CD4-positive, alpha-beta T cell treated with Interleukin-12 subunit alpha and Interleukin-12 subunit beta, for 1 hour (primary cell): ENCODE measurements at places on chromosomes 1 and 21.

DNA sequence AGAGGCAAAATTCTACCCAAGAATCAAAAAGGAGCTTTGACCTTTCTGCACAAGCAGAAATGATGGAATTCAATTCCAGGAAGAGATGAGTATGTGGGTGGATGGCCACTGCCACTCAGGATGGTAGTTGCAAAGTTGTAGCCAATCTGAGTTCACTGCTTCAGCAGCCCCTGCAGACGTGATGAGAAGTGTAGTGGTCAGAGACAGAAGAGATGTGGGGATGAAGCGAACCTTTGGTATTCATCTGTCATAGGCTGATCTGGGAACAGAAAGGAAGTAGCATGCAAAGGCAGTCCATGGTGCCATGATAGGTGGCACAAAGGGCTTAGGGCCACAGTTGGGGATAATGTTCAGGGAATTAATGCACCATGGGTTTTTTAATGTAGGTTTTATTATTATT is 81.1 kb upstream of the PGBD5 start:
- DNase-seq, result no peak

- no peak for DNase-seq
Measured at GRCh38 chr1:179424610-179425009, 58.8 kb downstream of the AXDND1 start.

DNA sequence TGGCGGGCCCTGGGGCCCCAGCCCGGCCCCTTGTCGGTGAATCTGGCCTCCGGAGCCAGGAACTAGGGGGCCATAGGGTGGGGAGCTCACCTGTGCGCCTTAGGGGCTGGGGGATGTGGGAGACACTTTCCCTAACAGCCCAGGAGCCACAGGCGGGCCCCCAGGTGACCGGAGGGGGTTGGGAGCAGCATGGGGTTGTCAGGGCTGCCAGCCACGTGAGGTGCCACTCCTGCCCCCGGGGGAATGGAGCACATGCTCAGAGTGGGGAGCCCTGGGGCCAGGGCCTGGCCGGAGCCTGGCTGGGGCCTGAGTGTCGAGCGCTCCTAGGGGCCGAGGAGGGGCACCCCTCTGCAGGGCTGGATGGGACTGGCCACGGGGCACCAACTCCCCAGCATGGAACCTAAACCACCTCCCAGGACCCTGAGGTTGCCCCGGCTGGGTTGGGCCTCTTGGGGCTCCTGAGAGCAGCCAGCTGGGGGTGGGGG is 19.9 kb downstream of the PRXL2B start:
- DNase-seq, result no peak

DNA sequence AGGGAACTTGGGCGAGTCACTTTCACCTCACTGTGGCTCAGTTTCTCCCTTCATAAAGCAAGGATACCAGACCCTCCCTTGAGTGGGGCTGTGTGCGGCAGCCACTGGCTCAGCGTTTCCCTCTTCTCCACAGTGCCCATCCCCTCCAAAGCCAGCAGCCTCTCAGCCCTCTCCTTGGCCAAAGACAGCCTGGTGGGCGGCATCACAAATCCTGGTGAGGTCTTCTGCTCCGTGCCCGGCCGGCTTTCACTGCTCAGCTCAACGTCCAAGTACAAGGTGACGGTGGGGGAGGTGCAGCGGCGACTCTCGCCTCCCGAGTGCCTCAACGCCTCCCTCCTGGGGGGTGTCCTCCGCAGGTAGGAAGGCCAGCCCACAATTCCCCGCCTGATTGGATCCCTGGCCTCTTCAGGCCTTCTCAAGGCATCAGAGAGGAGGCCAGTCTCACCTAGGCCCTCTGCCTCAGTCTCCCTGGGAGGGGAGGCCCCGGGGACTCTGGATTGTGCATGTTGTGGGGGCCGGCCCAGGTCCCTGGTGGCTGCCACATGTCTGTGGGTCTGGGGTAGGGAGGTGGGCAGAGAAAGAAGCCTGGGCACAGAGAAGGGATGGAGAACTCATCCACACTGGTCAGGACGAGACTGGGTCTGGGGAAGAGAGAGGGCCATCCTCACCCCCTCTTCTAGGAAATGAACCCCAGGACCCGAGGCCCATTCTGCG is 15.2 kb downstream of the TFAP2E start:
- DNase-seq, result no peak

DNA sequence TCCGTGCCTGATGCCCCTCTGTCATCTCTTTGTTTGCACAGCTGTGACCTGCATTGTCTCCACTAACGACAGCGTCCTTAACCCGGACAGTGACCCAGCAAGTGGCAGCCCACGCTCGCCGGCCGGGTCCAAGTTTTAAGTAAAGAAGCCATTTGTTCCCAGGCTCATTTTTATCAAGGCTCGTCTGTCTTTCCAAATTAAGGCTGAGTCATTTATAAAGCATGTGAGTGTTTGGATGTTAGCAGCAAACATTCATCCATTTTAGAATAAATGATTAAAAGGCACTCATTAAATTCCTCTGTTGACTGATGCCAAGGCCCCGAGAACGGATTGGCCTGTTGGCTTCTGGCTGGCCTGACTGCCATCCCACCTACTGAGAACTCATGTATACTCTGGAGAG is 514.5 kb downstream of the NPHP4 start:
- no peak for DNase-seq

- DNase-seq, result no peak
Measured at GRCh38 chr21:40531431-40532110, 315.4 kb downstream of the DSCAM start.

GRCh38 chr1:206808615-206809014 is 36.3 kb upstream of the IL10 start:
- peak; percentile 67 for DNase-seq

DNA sequence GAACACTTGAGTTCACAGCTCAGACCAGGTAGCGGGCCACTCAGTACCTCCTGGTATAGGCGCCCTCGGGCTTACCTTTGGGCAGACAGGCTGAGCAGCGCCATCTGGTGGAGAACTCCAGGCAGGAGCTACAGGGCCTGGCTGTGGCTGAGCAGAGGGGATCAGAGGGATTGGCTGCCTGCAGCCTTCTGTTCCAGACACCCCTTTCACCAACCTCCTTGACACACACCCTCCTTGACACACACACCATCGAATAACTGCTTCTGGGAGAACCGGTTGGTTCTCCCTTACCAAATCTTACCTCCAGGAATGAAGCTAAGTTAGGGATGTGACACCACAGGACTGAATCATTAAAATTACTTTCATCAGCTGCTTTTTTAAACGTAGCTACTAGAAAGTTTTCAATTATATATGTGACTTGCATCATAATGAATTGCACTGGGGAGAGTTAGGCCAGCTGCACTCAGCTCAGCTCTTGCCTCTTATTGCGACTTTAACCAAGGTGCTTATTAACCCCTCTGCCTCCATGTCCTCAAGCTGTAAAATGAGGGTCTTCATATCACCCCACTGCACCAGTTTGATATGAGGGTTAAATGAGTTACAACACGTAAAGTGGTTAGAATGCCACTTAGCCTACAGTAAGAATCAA is 6.6 kb downstream of the LIN28A start:
- DNase-seq, result peak; percentile 85
